Activated T-helper 1 cell treated with Interleukin-2 at 50 U/mL for 16 hours (primary cell): ENCODE measurements at places on chromosomes 7 and 10.

DNA sequence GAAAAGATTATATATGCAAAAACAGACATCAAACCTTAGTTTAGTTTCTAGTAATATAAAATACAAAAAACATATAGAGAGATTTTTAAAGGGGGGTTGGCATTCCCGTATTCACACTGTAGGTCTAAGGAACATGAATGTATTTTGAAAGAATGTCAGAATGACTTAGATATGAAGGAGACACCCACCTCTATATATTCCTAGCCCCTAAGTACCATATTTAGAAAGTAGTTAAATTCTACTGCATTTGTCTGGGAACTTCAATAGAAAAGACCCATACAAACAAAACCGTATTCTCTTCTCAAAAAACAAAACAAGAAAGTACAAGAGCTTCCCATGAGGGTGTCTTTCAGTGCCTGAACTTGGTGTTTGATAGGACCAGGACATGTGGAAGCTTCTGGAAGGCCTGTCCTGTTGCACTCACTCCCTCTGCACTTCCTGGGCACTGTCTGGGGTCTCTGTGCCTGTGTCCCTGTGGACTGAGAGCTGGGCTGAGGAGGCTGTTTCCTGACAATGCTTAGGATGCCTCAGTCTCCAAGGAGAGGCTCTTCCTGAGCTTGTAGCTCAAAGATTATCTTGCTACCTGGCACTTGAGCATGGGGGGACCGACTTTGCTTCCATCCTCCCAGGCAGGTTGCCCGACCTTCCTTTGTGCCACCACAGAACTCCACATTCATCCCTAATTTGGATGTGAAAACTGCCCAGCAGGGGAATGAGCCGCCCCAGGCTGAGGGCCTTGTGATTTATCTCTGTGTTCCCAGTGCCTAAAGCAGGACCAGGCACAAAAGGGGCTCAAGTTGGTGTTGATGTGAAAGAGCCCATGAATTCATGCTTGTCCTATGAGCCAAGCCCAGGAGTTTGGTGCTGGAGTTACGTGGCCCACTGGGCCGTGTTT lies 44.4 kb upstream of the KLF6 start:
- no peak for DNase-seq

GRCh38 chr10:132626019-132626760 lies 88.6 kb downstream of the INPP5A start:
- DNase-seq, result no peak

- DNase-seq, result no peak
Observed at GRCh38 chr10:12847361-12847975, 154.0 kb downstream of the CCDC3 start.

DNA sequence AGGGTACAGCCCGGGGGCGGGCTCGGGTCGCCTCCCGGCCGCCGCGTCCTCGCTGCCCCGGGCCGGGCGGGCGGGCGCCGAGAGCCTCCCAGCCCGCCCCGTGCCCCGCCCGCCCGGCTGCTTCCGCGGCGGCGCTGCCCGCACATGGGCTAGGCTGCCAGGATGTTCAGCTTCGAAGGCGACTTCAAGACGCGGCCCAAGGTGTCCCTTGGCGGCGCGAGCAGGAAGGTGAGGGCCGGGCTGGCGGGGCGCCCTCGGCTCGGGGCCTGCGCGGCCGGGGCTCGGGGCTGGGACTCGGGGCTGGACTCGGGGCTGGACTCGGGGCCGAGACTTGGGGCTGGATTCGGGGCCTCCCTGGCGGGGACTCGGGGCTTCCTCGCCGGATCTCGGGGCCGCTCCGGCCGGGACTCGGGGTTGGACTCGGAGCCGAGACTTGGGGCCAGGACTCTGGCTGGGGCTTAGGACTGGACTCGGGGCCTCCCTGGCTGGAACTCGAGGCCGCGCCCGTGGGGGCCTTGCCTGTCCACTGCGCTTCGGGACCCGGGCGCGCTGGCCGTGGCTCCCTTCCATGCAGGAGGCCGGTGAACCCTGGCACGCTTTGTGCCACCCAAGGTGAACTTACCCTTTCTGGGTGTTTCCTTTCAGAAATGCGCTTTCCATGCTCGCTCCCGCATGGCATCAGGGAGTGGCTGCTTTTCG lies 534 bp downstream of the UBE3C start:
- DNase-seq, result peak; percentile 60

DNA sequence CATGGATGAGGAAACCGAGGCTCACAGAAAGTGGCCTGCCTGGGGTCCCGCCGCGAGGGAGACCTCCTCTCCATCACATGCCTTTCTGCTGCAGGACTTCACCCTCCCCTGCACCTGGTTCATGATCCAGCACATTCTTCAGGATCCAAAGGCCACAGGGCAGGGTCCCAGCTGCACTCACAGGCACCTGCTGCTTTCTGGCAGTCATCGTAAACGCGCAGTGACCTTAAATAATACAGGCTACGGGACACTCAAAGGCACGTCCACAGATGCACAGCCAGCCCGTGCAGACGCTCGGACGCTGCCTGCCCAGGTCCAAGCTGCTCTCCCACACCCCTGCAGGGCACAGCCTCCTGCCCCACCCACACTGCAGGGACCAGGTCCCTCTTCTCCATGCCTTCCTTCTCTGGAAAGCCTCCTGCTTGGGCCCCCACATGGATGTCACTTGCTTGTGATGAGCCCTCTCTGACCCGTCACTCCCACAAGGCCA lies 49.9 kb downstream of the CALML3 start:
- DNase-seq, result no peak

DNA sequence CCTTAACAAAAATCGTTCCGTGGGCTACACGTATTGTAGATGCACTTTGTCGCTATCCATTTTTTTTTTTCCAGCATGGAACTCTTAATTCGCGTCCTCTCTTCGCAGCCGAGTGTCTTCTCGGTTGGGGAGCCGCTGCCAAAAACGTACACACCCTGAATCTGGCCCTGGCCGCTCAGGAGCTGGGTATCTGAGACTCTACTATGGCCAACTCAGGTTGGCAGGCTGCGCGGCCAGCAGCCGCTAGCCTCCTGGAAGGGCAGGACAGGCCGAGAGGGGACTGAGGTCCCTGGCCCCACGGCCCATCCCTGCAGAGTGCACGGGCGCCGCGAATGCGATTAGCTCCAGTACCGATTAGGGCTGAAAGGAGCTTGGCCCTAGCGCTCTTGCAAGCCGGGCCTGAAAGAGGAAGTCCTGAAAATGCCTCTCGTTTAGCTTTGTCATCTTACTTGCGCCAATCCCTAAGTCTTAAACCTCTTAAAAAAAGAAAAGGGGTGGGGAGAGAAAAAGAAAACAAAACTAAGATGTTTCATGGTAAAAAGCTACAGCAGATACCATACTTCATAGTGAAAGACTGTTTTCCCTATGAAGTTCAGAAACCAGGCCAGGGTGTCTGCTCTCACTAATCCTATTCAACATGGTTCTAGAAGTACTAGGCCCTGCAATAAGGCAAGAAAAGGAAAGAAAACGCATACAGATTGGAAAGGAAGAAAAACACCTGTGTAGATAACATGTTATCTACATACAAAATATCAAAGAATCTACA lies 113.2 kb upstream of the RHEB start:
- peak; percentile 24 for DNase-seq

DNA sequence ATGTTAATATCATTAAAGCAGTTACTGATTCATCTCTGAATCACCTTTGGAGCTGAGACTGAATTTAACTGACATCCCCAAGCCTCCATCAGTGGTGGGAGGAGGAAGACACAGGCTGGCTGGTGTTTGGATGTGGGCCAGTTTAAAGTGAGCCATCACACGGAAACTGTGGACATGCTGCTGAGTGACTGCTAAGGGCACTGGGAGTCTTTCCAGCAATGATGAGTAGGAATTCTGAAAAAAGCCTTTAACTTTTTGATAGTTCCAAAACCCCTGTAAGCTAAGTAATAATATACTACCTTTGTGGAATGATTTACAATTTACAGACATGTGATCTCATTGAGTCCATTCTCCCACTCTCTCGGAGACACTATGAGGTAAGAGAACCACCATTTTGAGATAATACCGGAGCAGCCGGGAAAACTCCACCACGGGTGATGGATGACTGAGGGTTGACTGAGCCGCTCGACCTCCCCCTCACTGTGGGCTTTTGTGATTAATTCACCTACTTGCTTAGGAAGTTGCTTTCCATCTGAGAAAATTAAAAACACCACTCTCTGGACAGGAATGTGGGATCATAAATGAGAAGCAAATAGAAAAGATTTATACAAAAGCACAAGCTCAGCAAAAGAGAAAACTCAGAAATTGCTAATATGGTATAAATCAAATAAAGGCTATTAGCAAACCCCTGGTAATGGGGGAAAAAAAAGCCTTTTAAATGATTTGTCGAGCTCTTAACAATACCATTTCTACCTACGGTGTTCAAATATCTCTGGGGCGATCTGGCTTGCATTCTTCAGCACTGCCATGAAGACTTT lies 194.8 kb downstream of the FANK1 start:
- no peak for DNase-seq

DNA sequence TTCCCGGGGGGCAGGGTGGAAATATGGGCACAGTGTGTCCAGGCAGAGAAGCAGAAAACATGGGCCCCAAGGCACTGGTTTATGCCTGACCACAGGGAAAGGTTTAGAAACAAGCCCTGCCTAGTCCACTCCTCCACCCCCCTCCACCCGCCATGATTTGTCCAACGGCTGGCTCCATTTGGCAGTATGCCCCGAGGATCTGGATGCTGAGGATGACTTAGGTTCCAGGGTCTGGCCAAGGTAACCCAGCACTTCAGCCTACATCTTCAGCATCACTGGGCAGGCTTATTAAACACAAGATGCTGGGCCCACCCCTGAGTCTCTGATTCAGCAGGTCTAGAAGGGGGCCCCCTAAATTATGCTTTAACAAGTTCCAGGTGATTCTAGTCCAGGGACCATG lies 121.9 kb downstream of the RALA start:
- no peak for DNase-seq

DNA sequence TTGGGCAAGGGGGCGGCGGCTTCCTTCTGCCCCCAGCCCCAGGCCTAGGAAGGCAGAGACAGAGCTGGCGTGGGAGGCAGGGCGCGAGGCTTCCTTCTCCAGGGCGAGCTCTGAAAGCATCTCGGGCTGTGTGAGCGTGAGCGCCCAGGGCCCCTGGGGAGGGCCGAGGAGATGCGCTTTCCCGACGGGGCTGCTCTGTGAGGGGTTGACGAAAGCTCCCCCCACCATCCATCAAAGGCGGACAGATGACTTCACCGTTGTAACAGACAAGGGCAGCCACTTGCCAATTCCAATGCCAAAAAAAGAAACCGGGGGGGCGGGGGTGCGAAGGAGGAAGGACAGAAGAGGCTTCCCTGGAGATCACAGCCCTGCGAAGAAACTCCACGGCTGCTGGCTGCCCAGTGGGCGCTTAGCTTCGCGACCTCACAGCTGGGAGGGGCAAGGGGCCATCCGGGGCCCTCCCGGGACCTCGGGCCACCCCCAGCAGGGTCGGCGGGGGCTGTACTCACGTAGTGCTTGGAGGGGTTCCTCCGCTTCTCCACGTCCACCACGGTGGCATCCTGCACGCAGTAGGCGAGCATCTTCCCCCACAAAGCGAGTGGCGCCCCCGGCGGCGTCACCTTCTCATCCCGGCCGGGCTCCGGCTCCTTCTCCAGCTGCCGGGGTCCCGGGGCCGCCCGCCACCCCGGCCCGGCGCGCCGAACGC lies 537 bp downstream of the SH3PXD2A start:
- no peak for DNase-seq

- no peak for DNase-seq
Observed at GRCh38 chr10:43869669-43870322, 221.1 kb upstream of the ZNF32 start.

DNA sequence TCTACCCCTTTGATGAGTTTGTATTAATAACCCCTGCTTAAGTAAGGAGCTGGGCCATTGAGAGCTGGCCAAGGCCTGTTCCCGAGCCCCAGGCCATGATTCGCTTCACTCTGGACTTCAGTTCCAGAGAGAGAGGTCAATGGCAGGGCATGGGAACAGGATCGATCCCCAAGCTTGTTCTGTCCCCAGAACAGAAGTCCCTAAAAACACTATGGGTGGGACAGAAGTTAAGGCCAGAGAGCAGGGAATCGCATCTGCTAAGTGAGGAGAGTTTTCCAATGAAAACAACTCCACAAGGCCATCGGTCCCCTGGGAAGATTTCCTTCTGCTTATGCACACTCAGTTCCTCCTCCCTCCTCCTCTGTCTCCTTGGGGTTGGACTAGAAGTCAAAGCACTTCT lies 159.6 kb downstream of the LSM5 start:
- DNase-seq, result no peak

DNA sequence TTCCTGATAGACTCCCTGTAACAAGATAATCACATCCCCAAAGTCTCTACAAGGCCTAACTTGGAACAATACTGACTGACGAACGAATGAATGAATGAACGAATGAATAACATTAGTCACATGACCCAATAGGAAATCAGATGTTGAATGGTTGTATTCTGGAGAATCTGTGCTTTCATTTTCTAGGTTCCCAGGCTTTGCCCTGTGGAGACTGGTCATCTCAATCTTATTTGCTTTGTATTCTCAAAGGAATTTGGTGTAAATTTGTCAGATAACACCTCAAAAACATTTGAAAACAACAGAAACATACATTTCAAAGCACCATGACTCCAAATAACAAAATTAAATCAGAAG lies 69.6 kb upstream of the COL1A2 start:
- DNase-seq, result no peak

DNA sequence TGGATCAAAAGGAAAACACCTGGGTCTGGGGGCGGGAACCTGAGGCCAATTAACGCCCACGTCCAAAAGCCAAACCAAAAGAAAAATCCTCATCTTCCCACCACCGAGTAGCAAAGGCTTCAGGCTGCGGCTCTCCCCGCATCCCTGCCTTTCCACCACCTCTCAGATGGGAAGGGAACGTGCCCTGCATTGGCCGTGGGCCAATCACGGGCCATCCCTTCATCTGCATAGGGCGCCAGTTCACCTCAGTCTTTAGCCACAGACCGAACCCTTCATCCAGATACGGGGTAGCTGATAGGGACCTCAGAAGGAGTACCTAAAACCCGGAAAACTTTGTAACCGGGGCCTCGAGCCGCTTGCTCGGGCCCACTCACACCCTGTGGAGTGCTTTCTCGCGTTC lies 626 bp downstream of the PRPF18 start:
- DNase-seq, result no peak

DNA sequence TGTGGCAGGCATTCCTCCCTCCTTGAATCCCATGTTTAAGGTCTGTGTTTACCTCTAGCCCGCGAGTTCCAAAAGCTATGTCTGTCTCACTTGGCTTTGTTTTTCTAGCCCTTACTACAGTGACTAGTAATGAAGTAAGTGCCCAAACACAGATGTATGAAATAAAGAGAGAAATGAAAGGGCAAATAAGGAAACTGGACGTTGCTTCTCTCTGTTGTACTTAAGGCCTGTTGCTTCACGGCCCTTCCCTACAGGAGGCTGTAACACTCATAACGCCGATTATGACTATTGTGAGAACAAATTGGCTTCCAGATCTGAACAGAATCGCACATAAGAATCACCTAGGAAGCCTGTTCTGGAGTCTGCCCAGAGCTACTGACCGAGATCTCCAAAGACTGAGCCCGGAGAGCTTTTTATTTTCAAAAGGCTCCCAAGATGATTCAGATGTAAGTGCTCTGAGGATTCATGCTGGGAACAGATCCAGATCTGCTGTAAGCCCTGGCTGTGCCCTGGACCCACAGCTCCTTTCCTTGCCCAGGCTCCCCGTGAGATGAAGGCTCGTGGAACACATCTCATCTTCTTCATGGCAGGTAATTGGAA lies 432.6 kb downstream of the SDK1 start:
- no peak for DNase-seq
